ENCODE measurements at places on chromosomes 16 and 17. TPM values are rescaled to one million over a fixed set of nuclear protein-coding genes. Genes with fewer than 3 reads are reported as not detected.

HOXB4 gene
- 27.9 TPM for total RNA-seq

TCF25 gene
- 144 TPM for total RNA-seq

CA5A gene
- not detected for total RNA-seq

ST6GALNAC2 gene
- 23.0 TPM for total RNA-seq

EME2 gene
- total RNA-seq: 53.4 TPM

DNA sequence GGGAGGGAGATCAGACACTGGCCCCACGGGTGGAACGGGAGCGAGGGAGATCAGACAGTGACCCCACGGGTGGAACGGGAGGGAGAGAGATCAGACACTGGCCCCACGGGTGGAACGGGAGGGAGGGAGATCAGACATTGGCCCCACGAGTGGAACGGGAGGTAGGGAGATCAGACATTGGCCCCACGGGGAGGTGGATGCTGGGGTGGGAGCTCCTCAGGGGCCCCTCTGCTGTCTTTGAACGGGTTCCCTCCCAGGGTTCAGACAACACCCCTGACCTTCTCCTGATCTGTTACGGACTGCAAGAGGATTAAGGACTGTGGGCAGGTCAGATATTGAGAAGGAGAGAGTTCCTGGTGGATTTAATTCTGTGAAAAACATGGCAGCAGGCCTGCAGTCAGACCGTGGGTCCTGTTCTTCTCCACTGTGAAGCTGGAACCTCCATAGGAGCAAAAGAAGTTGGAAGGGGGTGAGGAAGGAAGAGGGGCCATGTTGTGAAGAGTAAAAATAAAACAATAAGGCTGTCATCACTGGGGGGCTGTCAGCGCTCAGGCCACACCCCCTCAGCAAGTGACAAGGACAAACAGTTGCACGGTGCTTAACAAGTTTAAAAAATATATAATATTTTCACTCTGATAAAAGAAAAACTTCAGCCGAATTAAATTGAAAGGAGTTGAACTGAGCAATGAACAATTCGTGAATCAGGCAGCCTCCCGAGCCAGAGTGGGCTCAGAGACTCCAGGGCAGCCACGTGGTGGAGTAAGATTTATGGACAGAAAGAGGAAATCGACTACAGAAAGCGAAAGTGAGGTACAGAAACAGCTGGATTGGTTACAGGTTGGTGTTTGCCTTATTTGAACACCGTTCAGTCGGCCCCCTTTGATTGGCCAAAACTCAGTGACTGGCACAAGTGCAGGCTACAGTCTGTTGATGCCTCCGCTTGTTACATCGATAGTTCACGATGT lies 348.7 kb upstream of the TNRC6C start:
- H3K27me3 ChIP-seq: peaks cover 9% of the 10 kb centered on the region
- H3K4me1 ChIP-seq: no peaks in the 10 kb centered on the region
- H3K4me3 ChIP-seq: peak overlapping the region; percentile 4
- no peak for DNase-seq
- no peak overlapping the region for H3K27ac ChIP-seq

DNA sequence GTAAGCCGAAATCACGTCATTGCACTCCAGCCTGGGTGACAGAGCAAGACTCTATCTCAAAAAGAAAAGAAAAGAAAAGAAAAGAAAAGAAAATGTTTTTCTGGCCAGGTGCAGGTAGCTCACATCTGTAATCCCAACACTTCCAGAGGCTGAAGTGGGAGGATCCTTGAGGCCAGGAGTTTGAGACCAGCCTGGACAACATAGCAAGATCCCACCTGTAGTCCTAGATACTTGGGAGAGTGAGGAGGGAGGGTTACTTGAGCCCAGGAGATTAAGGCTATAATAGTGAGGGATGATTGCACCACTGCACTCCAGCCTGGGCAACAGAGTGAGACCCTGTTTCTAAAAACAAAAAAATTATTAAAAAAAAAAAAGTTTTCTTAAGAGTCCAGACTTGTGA lies 2.5 kb upstream of the ATP5MC1 start:
- no peaks in the 10 kb centered on the region for H3K27me3 ChIP-seq
- no peak for DNase-seq
- peaks cover 10% of the 10 kb centered on the region for H3K36me3 ChIP-seq
- H3K27ac ChIP-seq: no peak overlapping the region
- no peak overlapping the region for H3K4me3 ChIP-seq

DNA sequence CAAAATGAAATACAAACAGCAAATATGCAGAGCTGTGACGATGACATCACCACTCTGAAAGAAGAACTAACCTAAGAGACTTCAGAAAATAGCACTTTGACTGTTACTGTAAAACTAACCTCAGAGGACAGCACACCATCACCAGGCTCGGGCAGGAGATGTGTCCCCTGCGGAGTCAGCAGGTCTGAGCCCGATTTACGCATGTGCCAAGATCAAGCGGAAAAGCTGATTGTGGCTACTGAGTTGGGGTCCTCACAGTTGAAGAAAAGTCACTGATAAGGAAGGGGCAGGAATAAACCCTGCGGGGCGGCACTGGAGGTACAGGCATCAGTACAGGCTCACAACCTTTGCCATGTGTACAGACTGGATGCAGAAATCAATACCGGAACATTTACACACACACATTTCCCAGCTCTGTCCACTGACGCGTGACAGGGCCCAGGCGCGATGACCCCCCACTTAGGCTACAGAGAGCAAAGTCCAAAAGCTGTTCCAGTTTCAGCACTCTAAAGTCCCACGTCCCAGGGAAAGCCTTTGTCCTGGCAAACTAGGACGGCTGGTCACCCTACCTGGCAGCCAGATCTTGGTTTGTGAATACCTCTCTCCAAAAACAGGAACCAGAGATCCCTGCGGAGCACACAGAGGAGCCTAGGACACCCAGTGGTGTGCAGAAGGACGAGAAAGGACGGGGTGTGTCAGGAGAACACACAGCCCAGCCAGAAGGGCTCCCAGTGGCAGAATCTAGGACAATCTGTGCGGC lies 21.5 kb downstream of the TRAP1 start:
- H3K36me3 ChIP-seq: no peaks in the 10 kb centered on the region
- 0 out of 2 replicates have a peak, but pooled peaks cover under 1% of the 10 kb centered on the region for H3K4me1 ChIP-seq
- no peak overlapping the region for H3K4me3 ChIP-seq

DNA sequence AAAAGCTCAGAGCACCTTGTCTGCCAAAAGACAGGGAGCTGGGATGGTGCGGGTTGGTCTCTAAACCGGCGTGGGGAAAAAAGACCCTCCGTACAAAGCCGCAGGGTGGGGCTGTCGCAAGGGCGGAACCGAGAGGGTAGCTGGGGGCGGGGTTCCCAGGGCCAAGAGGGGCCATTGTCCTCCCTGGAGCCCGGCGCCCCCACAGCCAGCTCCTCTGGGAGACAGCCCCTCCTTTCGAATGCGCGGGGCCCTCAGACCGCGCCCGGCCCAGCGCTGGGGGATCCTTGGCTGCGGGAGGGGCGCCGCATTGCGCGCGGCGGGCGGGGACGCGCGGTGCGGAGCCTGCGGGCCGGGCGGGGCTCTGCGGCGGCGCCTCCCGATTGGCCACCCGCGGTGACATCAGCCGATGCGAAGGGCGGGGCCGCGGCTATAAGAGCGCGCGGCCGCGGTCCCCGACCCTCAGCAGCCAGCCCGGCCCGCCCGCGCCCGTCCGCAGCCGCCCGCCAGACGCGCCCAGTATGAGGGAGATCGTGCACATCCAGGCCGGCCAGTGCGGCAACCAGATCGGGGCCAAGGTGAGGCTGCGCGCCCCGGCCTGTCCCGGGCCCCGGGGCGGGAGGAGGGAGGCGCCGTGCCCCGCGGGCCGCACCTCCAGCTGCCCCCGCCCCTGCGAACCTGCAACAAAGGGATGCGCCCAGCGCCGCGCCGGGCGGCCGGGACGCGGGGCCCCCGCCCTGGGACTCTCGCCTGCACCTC lies at the start of gene TUBB3:
TUBB3 (plus strand) TSS at position 459 of the 756 bp plus-strand sequence; CDS start at position 519, 60 bp downstream.
- H3K27ac ChIP-seq: peak within 1 kb of the TSS; percentile 91
- H3K4me3 ChIP-seq: peak within 1 kb of the TSS; percentile 66
- peaks cover 14% of the 10 kb centered on the region for H3K4me1 ChIP-seq
- peaks cover 3% of the 10 kb centered on the region for H3K36me3 ChIP-seq
- no peak for DNase-seq
- H3K27me3 ChIP-seq: no peaks in the 10 kb centered on the region

DNA sequence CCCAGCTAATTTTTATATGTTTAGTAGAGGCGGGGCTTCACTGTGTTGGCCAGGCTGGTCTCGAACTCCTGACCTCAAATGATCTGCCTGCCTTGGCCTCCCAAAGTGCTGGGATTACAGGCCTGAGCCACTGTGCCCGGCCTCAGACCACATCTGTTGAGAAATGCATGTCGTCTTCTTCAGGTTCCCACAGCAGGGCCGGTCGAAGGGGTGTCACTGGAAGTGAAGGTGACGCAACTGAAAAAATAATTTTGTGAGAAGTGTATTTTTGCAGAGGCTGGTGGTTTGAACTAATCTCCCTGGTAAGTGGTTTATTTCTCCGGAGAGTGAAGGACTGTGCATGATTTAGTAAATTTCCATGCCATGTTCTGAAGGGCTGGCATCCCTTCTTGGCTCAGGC lies 33.4 kb upstream of the IL34 start:
- H3K4me3 ChIP-seq: no peak overlapping the region
- no peak overlapping the region for H3K27ac ChIP-seq
- no peak for DNase-seq
- H3K27me3 ChIP-seq: no peaks in the 10 kb centered on the region
- H3K36me3 ChIP-seq: no peaks in the 10 kb centered on the region

GRCh38 chr16:82874672-82875071 lies 247.9 kb downstream of the CDH13 start:
- DNase-seq: no peak
- H3K4me1 ChIP-seq: no peaks in the 10 kb centered on the region
- H3K36me3 ChIP-seq: no peaks in the 10 kb centered on the region
- no peaks in the 10 kb centered on the region for H3K27me3 ChIP-seq
- H3K4me3 ChIP-seq: no peak overlapping the region
- no peak overlapping the region for H3K27ac ChIP-seq

- no peaks in the 10 kb centered on the region for H3K27me3 ChIP-seq
- H3K27ac ChIP-seq: no peak overlapping the region
- no peak for DNase-seq
- H3K4me1 ChIP-seq: peaks cover 7% of the 10 kb centered on the region
Measured at GRCh38 chr16:31215287-31216162, 1.4 kb downstream of the PYDC1 start.

DNA sequence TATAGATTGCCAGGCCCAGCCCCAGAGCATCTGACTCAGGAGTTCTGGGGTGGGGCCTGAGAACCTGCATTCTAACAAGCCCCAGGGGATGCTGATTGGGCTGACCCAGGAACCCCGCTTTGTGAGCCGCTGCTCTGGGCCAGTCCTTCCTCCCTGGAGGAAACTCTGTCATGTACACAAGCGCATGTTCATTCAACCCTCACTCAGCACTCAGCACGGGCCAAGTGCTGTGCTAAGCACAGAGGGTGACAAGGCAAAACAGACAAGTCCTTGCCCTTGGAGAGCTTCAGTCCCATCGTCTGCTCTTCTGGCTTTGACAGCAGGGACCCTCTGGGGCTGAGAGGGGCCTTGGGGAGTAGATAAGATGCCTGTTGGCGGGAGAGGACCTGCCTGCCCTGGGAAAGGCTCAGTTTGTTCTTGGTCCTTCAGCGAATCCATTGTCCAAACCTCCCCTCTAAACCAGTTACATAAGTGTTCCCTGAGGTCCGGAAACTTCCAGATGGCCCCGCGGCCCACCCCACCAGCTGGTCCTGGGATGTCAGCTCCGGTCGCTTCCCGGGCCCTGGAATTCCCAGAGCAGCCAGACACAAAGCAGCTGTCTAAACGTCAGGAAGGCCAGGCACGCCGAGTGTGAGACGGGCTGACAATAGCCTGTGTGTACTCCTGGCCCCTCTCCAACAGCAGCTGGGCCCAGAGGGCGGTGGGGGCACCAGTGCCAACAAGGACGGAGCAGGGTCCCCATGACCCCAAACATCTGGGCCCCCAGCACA lies 88.8 kb downstream of the ZDHHC7 start:
- no peaks in the 10 kb centered on the region for H3K36me3 ChIP-seq
- H3K27me3 ChIP-seq: no peaks in the 10 kb centered on the region
- no peak overlapping the region for H3K4me3 ChIP-seq
- no peaks in the 10 kb centered on the region for H3K4me1 ChIP-seq
- H3K27ac ChIP-seq: no peak overlapping the region

DNA sequence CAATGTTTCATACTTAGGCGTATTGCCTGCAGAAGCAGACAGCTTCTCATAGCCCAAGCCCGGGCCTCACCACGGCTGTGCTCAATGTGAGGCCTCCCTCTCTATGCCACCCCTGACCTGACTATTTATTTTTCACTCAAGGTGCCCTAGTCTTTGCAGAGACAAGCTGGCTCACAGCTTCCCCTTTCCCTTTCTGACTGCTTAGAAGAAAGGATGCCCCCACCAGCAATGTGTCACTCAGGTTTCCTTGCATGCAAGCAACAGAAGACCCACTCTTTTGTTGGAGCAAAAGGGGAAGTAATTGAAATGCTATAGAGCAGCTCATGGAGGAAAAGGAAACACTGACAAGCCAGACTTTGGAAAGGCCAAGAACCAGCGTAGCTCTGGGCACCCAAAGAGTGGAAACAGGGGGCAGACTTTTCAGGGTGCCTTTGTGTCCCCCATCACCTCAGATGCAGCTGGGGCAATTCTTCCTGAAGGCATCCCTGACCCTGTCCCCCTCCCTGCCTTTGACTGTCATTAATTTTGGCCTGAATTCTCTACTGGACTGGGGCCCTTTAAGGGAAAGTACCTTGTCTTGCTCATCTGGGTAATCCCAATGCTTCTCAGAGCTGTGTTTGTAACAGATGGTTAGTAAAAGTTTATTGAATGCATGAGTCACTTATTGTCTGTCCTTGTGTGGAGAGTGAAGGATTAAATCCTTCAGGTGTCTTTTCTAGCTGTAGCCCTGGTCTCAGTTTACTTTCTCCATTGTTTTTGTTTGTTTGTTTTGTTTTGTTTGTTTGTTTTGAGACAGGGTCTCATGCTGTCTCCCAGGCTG lies 17.8 kb downstream of the RGS9 start:
- no peak for DNase-seq
- no peak overlapping the region for H3K4me3 ChIP-seq
- H3K4me1 ChIP-seq: no peaks in the 10 kb centered on the region
- no peak overlapping the region for H3K27ac ChIP-seq
- no peaks in the 10 kb centered on the region for H3K36me3 ChIP-seq

GRCh38 chr16:87445486-87445885 lies 47.3 kb downstream of the ZCCHC14 start:
- DNase-seq: no peak
- H3K4me1 ChIP-seq: no peaks in the 10 kb centered on the region
- H3K4me3 ChIP-seq: no peak overlapping the region
- peaks cover 7% of the 10 kb centered on the region for H3K36me3 ChIP-seq
- H3K27me3 ChIP-seq: no peaks in the 10 kb centered on the region
- H3K27ac ChIP-seq: no peak overlapping the region

DNA sequence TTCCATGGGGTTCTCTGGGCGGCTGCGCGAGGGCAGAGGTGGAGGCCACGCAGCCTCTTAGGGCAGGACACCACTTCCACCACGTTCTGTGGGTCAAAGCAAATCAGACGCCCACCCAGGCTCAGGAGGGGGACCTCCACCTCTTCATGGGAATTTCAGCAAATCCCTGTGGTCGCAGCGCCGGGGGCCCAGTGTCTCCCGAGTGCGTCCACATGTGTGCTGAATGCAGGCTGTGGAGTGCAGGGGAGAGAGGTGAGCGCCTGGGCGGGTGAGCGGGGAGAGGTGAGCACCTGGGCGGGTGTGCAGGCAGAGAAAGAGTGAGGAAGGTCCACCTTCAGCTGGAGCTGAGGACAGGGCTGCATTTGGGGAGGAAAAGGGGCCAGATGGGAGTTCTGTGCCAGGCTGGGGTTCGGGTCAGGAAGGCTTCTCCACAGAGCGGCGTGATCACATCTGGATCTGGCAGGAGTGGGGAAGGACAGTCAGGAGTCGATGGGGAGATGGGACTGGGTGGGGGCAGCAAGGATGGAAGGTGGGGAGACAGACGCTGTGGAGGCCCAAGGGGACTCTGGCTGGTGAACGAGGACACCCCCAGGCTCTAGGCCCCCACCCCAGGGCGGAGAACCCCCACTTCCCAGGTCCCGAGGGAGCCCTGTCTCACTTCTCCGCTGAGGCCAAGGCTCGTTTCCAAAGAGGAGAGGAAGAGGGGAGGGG lies 36.8 kb upstream of the CBFA2T3 start:
- H3K36me3 ChIP-seq: no peaks in the 10 kb centered on the region
- no peaks in the 10 kb centered on the region for H3K4me1 ChIP-seq
- no peaks in the 10 kb centered on the region for H3K27me3 ChIP-seq
- no peak overlapping the region for H3K4me3 ChIP-seq
- no peak overlapping the region for H3K27ac ChIP-seq
